ENCODE measurements at places on chromosomes 12 and 14.
A peak's percentile ranks its signal among the peaks of the same experiment; 100 is the strongest.

GRCh38 chr14:105173901-105174894, 5.6 kb upstream of the JAG2 start:
- no peak for DNase-seq

DNA sequence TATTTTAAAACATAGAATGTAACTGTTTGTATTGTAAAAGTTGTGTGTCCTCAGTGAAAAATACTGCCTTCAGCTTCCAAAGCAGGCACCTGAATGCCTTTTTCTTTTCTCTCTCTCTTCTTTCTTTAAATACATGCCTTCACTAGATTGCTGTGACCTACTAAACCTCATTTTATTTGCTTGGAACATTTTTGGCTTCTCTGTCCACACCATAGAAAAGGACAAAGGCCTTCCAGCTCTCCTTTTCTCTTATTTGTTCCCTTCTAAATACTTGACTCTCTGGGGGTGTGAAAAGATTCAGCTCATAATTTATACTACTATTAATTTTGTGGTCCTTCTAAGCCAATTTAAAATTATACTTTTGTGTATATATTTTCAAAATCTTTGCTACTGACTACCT, 38.4 kb downstream of the PPM1A start:
- no peak for DNase-seq

- DNase-seq = no peak
Measured at GRCh38 chr12:68910128-68910527, 22.8 kb downstream of the CPM start.

GRCh38 chr12:24034160-24034559, 84.7 kb upstream of the SOX5 start:
- DNase-seq = no peak

DNA sequence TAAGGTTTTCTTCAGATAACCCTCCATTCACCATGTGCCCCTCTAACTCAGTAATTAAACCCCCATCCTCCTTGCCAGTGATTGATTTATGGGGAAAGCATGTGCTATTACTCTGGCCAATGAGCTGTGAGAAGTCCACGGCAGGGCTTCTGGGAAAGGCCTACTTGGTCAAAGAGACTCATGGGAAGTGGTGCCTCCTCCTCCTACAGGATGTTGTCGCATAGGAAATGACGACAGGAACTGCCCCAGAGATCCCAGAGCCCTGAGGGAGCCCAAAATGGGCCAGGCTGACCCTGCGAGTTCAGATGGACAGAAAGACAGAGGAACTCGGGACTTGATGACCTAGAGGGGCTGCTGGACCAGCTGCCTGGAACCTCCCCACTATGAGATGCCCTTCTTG, 938.1 kb upstream of the TMEM132C start:
- no peak for DNase-seq

DNA sequence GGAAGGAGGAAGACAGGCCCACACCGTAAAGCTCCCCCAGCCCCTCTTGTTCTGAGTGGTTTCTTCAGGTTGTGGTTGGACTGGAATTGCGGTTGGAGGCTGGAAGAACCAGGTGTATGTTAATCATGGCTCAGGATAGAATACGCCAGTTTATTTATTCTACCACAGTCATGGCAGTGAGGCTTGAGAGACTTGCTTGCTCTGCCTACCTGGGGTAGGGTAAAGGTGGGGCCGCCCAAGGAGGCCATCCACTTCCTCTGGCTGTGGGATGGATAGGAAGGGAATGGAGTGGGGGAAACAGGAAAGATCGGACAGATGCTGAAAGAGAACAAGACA, 8.1 kb downstream of the SHMT2 start:
- no peak for DNase-seq

DNA sequence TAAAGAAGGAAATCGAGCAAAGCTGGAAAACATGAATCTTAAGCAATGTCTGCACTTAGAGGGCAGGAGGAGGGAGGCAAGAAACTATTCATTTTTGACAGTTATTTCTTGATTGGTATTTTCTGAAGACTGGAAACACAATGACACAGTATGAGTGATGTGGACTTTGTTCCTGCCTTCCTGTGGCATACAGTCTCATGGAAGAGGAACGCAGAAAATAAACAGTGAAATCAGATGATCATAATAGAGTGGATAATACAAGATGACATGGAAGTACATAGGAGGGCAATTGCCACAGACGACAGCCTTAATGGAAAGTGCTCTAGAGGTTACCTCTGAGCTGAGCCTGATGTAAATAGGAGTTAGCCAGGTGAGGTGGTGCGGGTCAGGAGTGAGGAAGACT, 140.4 kb upstream of the MAX start:
- peak; percentile 95 for DNase-seq

- no peak for DNase-seq
Measured at GRCh38 chr12:2775431-2775830, 19.3 kb upstream of the FKBP4 start.

DNA sequence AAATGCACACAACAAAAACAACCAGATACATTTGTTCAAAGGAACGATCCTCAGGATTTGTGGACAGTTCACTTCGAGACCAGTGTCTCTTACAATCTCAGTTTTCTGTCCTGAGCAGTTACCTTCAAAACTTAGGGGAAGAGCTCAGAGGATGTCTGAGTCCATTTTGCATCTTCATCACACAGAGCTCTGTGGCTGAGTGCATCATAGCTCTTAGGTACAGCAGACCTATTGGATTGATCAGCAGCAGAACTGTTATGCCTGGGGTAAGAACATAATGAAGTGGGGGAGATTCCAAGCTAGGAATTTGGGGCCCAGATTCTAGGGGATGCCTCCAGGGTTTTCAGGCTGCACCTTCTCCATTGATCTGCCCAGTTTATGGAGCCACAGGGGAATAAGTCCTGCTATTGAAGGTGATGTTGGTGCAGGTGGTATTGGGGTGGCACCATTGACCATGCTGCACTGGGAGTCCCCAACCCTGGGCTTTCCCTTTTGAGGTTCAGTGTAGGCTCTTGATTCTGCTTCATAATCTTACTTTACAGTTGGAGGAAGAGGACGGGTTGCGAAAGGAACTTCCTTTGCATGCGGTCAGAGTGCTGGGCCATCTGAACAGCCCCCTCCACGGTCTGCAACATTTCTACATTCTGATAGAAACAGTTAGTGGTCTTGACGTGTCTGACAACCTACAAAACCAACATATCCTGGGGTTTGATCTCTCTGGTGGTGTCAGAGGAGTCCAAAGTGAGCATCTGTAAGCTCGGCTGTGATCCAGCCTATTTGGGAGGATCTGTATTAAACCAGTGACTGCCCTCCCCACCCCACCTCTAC, 112.8 kb downstream of the CHST11 start:
- no peak for DNase-seq

DNA sequence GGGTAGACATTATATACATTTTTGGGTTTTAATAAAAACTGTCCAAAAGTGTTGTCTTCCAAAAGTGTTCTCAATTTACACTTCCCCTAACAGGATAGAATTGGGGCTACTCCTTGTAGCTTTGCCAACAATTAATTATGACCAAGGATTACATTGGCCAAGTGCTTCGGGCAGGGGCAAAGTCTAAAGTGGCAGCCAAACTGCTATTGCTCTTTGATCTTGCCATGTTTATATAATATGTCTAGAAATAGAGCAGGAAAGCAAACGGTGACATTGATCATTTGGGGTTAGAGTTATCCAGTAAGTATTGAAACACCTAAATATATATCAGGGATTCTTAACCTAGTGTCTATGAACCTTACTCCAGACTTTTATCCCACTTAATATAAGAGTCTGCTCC, 31.2 kb upstream of the IGF1 start:
- no peak for DNase-seq

Measured in HepG2 (cell line).